ENCODE measurements at places on chromosomes 1 and 21.

DNA sequence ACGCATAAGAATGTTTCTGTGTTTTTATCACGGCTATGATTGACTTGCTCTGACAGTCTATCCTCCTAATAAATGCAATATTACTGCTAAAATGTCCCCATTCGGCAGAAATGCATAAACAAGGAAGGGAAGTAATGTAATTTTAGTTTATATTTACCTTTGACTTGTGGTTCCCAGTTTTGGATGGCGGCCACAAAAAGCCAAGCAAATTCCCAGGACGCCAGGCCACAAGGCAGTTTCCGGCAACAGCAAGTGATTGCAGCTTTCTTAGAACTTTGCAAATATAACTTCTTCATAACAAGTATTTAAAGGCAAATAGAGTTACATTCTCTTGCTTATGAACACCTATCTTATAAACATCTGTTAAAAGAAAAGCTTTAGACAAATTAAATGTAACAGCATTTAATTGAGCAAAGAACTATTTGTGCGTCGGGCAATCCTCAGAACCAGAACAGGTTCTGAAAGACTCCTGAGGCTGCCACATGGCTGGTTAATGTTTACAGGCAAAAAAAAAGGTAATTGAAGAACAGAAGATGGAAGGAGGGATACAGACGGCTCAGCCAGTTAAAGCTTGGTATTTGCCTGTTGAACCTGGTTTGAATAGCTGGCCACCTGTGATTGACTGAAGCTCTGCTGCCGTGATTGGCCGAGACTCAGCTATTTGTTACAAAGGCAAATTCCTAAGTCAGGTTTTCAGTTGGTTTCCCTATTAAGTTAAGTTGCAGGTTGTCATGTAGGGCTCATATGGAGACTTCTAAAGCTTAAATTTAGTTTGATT is 80.8 kb downstream of the C21orf91 start:
- DNase-seq, result no peak

- DNase-seq, result no peak
Measured at GRCh38 chr21:46222436-46223116, 6.0 kb downstream of the LSS start.

DNA sequence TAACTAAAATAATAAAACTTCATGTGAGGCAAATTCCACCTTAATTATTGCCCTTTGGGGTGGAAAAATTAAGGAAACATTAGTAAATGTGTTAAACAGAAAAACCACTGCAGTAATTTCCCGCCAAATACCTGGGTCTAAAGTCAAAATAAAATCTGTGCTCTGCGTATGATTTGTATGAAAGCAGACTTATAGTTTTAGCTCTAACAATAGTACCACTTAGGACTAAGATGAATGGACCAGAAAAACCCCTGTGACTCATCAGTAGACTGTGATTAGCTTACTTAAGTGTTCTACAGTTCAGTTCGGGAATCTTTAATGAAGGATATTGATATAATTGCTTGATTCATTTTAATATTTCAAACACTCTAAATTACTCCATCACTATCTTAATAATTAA is 23.3 kb upstream of the C1orf105 start:
- DNase-seq, result no peak

DNA sequence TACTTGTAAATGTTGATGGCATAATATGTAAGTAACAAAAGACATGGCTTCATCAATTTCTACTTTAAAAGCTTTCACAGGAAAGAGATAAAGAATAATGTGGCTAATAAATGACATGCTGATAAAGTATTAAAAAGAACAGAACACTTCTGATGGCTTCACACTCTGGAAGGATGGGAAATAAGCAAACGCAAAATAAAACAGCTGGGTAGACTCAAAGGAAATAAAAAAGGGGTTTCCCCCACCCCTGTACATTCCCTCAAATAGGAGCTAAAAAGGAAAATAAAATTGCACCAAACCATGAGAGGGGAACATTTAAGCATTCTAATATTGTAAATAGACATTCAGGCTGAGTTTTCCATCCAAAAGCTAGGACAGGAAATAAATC is 27.0 kb upstream of the DYRK1A start:
- no peak for DNase-seq

- peak; percentile 41 for DNase-seq
Measured at GRCh38 chr1:202274611-202275010, 67.1 kb downstream of the UBE2T start.

GRCh38 chr1:218957971-218958370 is 215.7 kb upstream of the LYPLAL1 start:
- no peak for DNase-seq

GRCh38 chr1:192010406-192010805 is 147.9 kb upstream of the RGS18 start:
- DNase-seq, result no peak

DNA sequence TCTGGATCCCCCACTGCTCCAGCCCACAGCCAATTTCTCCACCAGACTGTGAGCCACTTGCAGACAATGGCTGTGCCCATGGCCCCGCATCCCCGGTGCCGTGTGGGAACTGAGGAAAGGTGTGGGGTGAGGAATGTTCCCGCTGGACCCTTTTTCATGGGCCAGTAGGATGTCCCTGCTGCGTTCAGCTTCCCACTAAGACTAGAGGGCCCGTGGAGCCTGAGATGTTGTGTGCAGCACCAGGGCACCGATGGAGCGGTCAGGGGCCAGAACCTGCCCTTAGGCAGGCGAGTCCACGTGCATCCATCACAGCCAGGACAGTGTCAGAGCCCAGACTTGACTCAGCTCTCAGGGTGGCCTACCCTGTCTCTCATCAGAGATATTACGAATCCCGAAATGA is 105.7 kb upstream of the COL6A1 start:
- no peak for DNase-seq

GRCh38 chr1:77832901-77833300 is 53.5 kb downstream of the MIGA1 start:
- no peak for DNase-seq

GRCh38 chr1:26072305-26072704 is 4.9 kb upstream of the TRIM63 start:
- no peak for DNase-seq

- DNase-seq, result no peak
Measured at GRCh38 chr1:152086760-152087159, 2.1 kb downstream of the TCHHL1 start.

DNA sequence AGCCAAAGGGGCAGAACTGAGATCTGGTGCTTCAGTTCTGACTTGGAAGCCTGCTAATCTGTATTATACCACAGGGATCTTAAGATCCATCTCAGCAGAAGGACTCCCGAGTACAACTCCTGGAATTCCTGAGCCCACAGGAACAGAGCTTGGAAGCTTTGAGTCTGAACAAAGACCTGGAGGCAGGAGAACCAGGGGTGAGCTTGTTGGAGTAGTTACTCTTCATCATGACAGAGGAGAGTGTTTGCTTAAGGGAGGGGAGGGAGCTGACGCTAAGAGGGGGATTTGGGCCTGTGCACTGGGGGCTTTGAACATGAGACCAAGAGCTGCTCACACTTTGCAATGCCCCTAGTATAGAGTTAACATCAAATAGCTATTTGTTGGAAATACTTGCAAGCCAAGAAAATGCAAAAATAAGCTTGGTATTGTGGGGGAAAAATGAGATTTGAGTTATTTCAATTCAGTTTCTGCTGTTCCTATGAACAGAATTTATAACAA is 41.1 kb upstream of the TRABD2B start:
- DNase-seq, result no peak

DNA sequence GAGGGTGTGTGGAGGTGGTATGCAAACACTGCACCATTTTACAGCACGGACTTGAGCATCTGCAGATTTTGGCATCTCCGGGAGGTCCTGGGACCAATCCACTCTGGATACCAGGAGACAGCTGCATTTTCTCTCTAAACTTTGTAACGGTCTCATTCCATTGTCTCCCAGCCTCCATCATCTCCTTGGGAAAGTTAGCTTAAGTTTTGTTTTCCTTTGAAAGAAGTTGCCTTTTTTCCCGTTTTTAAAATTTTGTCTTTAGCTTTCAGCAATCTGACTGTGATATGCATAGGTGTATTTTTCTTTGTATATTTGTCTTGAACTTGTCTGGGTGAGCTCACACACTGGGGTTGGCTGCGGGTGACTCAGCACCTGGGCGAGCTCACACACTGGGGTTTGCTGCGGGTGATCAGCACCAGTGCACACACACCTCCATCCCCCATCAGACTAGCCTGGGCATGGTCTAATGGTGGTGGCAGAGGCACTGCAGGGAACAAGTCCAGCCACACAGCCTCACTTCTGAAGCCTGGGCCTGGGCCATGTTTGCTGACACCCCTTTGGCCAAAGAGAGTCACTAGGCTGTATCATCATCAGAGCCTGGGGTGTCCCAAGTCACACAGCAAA is 32.1 kb upstream of the COL18A1 start:
- DNase-seq, result no peak

DNA sequence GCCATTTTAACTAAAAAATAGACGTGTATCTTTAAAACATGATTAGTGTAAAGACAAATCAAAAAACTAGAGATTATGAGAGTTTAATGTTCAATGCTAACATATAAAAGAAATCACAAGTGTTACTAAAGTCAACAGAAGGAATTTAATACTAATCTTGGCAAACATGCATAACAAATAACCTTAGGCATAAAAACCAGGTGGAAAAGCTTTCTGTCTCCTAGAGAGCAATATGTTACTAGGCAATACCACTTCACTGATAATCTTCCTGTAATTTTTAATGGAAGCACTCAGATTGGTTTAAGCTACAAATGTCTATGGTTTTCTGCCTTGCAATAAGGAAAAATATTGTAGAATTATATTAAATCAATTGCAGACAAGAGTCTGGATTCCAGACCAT is 121.9 kb downstream of the NME7 start:
- DNase-seq, result no peak

DNA sequence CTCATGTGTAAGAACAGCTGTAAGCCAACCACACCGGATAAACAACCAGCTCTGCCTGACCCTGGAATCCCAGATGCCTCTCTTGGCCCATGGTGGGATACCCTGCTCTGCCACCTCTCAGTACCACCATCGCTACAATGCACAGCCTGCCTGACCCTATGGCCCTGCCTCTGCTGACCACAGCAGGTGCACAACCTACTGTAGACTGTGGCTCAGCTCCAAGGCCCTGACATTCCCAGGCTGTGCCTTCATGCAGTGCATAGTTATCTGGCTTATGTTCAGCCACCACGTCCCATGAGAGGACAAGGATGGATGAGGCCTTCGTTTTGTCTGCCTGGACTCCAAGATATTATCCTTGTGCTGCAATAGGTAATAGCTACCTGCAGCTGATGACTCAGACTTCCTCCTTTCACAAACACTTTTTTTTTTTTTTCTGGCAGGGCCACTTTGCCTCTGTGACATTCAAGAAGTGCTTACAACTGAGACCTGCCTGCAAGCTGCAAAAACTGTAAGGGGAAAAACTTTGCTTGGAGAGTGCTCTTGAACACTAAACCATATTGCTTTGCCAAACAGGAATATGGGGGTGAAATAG is 177.7 kb downstream of the URB2 start:
- DNase-seq, result no peak

DNA sequence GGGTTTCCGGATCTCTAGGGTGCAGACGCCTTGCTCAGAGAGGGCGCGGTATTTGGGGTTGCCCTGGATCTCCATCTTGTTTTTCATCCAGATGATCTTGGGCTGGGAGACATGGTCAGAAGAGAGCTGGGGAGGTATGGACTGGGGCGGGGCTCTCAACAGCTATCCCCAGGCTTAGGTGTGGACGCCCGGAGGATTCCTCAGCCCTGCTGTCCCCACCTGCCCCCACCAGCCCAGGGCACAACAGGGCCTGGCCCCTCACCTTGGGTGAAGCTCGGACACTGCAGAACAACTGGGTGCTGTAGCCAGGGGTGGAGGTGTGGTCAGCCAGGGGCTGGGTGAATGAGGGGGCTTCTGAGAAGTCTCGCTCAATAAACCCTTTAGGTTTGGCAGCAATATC is 6.6 kb downstream of the MYBPH start:
- DNase-seq, result no peak

DNA sequence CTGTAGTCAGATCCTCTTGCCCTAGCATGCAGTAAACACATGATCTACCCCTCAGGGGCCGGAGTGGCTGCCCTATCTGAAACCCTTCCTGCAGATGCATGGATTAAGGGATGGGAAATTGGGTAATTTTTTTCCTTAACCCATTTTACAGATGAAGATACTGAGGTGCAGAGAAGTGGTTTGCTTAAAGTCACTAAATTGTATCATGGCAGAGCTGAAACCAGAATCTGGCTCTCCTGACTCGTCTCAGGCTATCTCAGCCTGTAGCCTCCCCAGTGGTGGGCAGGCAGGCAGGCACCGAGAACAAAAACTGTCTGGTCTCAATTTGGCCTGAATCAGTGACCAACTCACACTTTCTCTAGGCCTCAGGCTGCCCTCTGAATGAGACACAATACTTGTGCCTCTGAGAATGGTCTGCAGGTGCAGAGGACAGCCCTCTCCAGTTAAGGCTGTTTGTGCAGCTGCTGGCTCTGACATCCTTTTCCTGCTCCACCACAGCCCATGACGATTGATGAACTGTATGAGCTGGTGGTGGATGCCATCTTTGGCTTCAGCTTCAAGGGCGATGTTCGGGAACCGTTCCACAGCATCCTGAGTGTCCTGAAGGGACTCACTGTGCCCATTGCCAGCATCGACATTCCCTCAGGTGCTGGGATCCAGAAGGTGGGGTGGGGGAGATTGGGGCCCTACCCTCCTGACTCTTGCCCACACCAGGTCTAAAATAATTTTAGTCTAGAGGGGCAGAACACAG is 1.5 kb downstream of the NAXE start:
- no peak for DNase-seq

DNA sequence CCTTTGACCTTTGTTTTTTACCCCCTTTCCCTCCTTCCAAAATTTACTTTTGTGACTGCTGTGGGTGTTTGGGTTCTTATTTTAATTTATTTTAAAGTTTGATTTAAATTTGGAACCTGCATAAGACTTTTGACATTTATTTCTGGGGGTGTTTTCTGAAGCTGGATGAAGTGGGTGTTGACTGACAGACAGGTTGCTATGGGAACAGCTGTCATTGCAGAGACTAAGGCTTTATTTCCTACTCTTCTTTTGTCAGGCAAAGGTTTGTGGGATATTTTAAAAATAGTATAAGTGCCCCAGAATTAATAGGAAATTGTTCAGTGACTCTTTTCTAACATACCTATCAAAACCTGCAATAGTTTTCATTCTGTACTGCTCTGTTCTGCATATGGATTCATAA is 290.8 kb upstream of the ESRRG start:
- DNase-seq, result no peak

GRCh38 chr1:245500546-245500945 is 345.8 kb downstream of the KIF26B start:
- DNase-seq, result no peak
